ENCODE measurements at places on chromosomes 6 and 20.

DNA sequence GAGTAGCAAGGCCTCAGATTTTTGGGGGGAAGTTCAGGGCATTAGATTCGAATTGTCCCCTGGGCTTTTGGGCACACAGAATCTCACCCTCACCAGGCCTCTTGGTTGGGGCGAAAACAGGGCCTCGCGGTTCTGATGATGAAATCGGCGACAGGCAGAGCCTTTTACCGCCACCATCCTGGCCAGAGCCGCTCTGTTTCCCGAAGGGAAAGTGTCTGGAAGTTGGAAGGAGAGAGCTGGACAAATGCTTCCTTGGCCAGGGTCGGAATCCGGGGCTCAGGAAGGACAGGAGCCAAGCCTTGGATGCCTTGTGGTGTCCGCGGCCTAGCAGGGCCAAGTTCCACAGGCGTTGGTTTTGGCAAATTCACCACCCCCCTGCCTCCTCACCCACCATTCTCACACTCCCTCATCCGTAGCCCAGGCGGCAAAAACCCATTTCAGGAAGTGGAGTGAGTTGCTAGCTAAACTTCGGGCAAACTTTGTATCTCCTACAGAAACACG is 3.5 kb upstream of the TFAP2A start:
- DNase-seq, result no peak

- DNase-seq, result no peak
Measured at GRCh38 chr6:30974490-30975252, 8.8 kb upstream of the MUC21 start.

- no peak for DNase-seq
Measured at GRCh38 chr6:49038294-49038822, 424.7 kb downstream of the MMUT start.

- DNase-seq, result no peak
Measured at GRCh38 chr6:28565823-28566526, 40.3 kb downstream of the GPX5 start.

- no peak for DNase-seq
Measured at GRCh38 chr6:46269447-46270229, 98.9 kb upstream of the ENPP5 start.

DNA sequence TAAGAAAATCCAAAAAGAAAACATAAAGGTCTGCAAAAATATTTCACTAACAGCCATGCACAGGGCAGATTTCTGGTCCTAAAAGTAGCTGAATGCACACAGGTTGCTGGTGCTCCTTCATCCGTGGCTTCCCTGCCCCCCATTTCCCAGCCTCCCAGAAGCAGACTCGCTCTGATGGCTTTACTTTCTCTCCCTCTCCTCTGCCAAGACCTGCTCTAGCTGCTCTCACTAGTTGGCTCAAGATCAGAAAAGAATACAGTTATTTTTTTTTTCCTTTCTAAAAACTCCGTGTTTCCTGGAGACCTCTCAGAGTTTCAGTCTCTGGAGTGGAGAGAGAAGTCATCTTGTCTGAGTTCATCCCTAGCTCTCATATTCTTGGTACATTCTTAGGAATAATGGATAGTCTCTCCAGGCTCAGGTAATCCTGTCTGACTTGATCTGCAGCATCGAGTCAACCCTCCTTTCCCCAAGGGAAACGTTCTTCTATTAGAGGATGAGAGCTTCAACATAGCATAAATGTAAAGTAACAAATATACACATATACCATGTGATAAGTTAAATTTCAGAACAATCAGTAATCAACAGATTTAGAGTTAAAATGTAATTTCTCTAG is 214.2 kb downstream of the TBC1D7 start:
- no peak for DNase-seq

GRCh38 chr6:1494671-1495070 is 105.3 kb downstream of the FOXF2 start:
- DNase-seq, result no peak

DNA sequence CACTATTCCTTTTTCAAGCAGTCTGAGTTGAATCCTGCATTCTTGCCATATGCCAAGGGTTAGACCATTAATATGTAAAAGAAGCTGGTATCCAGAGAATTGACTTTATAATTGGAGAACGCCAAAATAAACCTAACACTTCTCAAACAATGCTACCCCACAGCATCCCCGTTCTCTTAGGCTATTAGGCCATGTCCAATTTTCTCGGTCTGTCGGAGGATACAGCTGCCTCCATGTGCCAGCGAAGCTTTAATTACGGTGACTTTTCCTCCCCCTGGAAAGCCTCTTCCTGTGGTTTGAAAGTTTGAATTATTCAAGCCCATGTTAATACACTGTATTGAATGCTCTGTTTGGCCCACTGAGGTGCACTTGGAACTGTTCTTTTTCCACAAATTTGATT is 60.5 kb downstream of the HS3ST5 start:
- no peak for DNase-seq

DNA sequence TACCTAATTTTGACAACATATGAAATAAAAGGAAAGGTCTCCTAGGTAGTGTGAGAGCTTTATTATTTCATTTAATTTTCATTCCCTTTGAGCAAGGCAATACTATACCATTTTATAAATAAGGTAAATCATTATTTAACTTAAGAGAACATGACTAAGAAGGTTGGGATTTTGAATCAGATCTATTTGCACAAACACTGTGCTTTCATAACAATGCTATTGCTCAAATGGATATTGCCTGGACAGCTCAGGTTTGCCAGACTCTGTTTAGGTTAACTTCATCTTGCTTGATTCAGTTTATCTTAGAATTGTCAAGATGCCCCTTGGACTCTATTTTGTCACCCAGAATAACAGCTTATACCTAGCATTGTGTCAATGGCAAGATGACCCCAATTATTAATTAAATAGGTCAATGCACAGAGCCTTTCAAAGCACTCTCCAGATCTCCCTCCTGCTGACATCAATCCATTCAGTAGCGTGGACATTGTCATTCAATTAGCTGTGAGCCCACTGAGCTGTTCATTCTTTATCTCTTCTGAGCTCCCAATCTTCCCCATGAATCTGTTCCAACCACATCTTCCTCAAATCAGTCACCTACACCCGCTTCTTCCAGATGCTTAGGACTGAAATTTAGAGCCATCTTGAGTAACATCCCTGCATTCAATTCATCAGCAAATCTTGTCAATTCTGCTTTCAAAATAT is 42.1 kb upstream of the TMEM30A start:
- DNase-seq, result no peak

DNA sequence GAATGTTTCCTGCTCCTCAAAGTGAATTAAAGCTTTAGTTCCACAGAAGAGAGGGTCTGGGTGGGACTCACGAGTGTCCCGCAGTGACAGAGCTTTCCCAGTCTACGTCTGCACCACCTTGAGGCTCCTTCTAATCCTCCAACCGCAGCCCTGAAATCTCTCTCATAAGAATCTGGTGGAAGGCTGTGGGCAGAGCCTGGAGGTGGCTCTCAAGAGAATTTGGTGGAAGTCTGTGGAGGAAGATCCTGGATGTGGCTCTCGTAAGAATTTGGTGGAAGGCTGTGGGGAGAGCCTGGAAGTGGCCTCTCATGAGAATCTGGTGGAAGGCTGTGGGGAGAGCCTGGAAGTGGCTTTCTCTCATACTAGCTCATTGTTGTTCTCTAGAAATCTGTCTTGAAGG is 13.8 kb upstream of the DUSP22 start:
- no peak for DNase-seq

- no peak for DNase-seq
Measured at GRCh38 chr6:42783876-42784642, 2.2 kb downstream of the BICRAL start.

DNA sequence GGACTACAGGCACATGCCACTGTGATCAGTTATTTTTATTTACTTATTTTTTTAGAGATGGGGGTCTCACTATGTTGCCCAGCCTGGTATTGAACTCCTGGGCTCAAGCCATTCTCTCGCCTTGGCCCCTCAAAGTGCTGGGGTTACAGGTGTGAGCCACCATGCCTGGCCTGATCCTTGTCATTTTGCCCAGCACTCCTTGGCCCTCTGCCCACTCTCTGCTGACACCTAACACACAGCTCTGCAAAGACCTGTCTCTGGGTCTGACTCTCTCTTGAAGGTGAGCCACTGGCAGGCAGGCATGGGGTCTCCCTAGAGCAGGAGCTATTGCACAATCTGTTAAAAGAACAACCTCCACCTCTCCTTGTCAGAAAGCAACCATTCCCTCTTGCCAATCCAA is 155.6 kb downstream of the ZFP64 start:
- no peak for DNase-seq

GRCh38 chr20:61847986-61848385 is 217.7 kb downstream of the TAF4 start:
- no peak for DNase-seq

DNA sequence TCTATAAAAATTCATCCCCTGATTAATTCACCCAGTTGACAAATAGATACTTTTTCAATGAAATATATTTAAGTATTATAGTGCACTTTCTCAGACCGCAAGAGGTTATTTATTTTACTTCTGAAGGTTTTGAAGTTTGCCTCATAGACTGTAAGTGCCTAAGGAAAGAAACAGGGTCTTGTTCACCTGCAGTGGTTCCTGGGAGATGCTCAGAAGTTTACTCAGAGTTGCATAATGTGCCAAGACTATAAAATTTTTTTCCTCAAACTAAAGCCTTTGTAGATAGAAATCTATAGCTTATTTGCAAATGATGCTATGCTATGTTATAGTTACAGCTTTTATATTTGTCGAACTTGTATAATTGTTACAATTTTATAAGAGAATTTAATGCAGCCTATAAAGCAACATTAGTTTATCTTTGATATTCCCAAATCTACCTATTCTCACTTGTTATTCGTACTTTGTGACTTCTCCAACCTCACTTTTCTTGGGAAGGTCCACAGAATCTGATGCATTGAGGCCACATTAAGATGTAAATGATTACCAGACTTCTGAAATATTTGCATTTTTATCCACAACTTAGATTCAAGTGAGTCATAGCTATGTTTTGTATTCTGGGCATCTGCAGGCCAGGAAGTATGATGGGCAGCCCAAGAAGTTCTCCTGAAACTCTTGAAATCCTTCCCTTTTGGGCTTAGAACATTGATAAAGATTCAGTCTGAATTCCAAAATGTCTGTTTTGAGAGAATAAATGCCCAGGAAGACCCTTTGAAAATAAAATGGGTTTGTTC is 35.7 kb downstream of the KCNQ5 start:
- no peak for DNase-seq

GRCh38 chr20:64219202-64219601 is 36.3 kb upstream of the PCMTD2 start:
- no peak for DNase-seq
